ENCODE measurements at places on chromosomes 4 and X.

GRCh38 chr4:142297313-142297712, 548.8 kb downstream of the INPP4B start:
- DNase-seq, result no peak

GRCh38 chrX:153669174-153669890, 4.3 kb downstream of the PNCK start:
- peak; percentile 46 for DNase-seq

- no peak for DNase-seq
These were observed 16.4 kb upstream of the CTBP1 start for GRCh38 chr4:1265351-1265750.

GRCh38 chr4:110953191-110953590, 330.3 kb upstream of the PITX2 start:
- DNase-seq, result no peak

DNA sequence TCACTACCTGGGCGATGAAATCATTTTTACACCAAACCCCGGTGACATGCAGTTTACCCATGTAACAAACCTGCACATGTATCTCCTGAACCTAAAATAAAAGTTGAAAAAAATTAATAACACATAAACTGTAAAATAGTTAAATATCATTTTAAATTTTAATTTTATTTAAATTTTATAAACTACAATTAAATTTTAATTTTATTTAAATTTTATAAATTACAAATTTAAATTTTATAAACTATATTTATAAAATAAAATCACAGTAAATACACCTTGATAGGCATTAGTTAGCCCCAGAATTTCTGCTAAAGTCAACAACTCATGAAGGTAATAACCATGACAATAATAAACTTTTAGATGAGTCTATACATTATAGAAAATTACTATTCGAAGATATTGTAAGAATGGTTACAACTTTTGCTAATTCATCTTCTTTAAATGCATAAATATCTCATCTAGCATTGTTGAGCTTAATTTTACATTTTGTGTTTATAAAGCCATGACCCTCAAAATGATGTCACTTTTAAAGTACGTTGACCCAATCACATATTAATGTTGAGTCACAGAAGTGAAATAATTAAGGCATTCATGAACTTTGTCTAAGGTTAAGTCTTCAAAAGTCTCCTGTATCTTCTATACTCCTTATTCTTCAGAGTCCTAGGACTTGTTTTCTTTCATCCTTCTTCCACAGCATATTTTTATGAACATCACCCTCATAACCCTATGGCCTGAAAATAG, 755.8 kb upstream of the LCORL start:
- no peak for DNase-seq

Data from hematopoietic multipotent progenitor cell treated with erythropoietin and hydrocortisone succinate and interleukin-3 and kit ligand, for 4 days (in vitro differentiated cells).